Central memory CD8-positive, alpha-beta T cell (primary cell): ENCODE measurements at places on chromosomes 7 and 10.

DNA sequence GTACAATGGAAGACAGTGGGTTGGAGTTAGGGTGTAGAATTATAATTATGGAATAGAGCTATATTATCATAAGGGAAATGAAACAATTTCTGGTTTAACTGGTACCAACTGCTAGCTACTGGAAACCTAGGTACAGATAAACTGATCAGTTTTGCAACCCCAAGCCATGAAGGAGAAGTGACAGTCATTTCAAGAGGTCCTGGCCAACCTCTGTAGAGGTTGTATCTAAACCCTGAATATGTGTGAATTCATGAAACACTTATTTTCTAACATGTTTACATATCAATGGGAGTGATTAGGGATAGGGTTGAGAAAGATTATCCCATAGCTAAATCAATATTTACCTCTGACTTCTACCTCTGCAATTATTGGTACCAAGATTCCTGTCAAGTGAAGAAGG lies 29.9 kb upstream of the CC2D2B start:
- no peak overlapping the region for H3K27ac ChIP-seq
- no peaks in the 10 kb centered on the region for H3K27me3 ChIP-seq
- H3K36me3 ChIP-seq = no peaks in the 10 kb centered on the region
- no peaks in the 10 kb centered on the region for H3K4me1 ChIP-seq
- no peak for DNase-seq

GRCh38 chr10:101260764-101261481 lies 31.7 kb upstream of the LBX1 start:
- H3K4me1 ChIP-seq = no peaks in the 10 kb centered on the region
- DNase-seq = no peak
- no peaks in the 10 kb centered on the region for H3K36me3 ChIP-seq
- H3K27me3 ChIP-seq = peaks cover 38% of the 10 kb centered on the region
- no peak overlapping the region for H3K4me3 ChIP-seq

DNA sequence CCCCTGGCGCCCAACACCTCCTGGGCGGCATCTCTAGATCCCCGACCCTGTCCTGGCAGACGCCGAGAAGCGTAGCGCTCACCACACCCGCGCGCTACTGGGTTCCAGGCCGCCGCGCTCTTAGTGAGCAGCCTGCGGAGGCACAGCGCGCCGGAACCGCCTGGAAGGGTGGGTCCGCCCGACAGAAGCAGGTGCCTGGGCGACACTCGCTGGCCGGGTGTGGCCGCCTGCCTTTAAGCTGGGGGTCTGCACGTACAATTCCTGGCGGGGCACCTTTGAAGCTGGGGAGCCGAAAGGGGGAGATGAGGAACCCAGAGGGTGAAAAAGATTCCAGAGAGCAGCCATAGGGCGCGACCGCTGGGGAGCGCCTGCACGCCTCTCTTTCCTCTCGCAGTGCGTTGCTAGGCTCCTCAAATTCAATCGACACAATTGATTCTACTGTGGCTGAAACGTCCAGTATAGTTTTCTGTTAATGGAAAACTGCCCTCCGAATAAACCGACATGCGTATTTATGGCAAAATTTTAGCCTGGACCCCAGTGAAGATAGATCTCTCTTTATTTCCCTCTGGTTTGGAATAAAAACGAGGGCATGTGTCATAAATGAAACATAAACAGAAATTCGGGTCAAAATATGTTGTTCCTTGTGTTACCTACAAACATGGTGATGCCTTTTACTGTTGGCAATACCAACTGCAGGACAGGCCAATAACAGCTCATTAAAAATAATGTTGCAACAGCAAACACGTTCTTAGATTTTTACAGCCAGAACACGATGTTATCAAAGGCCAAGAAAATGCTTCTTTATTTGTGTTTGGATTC lies 4.6 kb downstream of the HMX3 start:
- no peak overlapping the region for H3K27ac ChIP-seq
- H3K4me3 ChIP-seq = no peak overlapping the region
- peaks cover 87% of the 10 kb centered on the region for H3K27me3 ChIP-seq
- peaks cover 54% of the 10 kb centered on the region for H3K4me1 ChIP-seq

GRCh38 chr10:79496896-79497295 lies 15.4 kb upstream of the EIF5AL1 start:
- no peak for DNase-seq
- H3K27me3 ChIP-seq = peaks cover 36% of the 10 kb centered on the region
- H3K4me1 ChIP-seq = no peaks in the 10 kb centered on the region
- no peaks in the 10 kb centered on the region for H3K36me3 ChIP-seq
- no peak overlapping the region for H3K4me3 ChIP-seq

DNA sequence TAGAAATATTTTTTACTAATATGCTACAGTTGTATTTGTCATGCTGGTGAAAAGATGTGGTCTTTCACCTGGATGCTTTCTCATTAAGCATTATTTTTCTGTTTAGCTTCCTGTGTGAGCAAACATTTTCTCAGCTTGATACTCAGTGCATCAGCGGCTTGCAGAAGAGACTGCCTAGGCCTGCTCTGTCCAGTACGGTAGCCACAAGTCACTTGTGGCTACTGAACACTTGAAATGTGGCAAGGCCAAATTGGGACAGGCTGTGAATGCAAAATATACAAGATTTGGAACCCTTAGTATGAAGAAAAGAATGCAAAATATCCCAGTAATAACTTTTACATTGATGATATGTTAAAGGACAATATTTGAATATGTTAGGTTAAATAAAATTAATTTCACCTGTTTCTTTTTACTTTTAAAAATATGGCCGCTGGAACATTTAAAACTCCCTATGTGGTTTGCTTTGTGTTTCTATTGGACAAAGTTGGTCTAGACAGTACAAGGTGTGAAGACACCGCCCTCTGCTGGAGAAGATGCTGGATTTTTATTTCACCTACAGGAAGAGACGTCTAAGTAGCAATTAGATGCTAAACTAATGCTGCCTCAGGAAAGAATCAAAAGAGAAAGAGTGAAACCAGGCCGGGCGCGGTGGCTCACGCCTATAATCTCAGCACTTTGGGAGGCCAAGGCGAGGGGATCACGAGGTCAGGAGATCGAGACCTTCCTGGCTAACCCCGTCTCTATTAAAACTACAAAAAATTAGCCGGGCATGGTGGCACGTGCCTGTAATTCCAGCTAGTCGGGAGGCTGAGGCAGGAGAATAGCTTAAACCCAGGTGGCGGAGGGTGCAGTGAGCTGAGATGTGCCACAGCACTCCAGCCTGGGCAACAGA lies 5.3 kb downstream of the SRGN start:
- peaks cover 56% of the 10 kb centered on the region for H3K4me1 ChIP-seq
- no peaks in the 10 kb centered on the region for H3K27me3 ChIP-seq
- peak overlapping the region; percentile 99 for H3K27ac ChIP-seq
- DNase-seq = peak; percentile 74
- peak overlapping the region; percentile 63 for H3K4me3 ChIP-seq

DNA sequence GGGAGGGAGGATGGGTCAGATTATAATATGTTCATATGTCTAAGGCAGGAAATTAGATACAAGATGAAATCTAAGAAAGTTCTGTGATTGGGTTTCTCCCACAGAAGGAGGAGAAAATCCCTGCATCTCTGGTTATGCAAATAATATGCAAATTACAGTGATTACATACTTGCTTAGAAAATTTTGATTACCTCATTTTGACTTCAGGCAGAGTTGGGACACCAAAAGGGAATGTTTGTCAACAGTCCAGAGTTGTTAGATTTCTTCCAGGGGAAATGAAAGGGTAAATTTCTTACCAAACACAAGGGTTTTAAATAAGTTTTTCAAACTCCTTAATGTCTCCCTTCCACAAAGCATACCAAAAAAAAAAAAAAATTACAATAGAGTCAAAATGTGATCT lies 101.4 kb upstream of the STEAP1B start:
- no peaks in the 10 kb centered on the region for H3K36me3 ChIP-seq
- no peak for DNase-seq
- H3K27ac ChIP-seq = no peak overlapping the region
- no peak overlapping the region for H3K4me3 ChIP-seq
- peaks cover 21% of the 10 kb centered on the region for H3K27me3 ChIP-seq
- H3K4me1 ChIP-seq = no peaks in the 10 kb centered on the region

- H3K4me3 ChIP-seq = no peak overlapping the region
- H3K4me1 ChIP-seq = peaks cover 6% of the 10 kb centered on the region
- H3K36me3 ChIP-seq = peaks cover 11% of the 10 kb centered on the region
- H3K27me3 ChIP-seq = no peaks in the 10 kb centered on the region
- no peak overlapping the region for H3K27ac ChIP-seq
These were observed 10.0 kb upstream of the SPOCK2 start for GRCh38 chr10:72098301-72098835.

DNA sequence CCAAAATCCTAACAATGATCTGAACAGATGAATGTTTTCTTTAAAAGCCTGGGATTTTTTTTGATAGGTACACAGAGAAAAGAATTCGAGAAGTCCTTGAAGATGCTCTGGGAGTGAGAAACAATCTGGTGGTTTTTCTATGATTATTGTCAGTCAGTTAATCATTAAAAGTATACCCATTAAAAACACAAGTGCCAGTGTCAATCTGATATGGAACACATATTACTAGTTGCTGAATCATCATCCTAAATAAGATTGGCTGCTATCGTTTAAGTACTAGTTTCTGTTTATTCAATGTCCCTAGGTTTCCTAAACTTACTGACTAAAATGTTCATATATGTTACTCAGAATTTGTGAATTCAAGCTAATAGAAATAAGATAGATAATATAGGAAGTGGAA lies 16.1 kb downstream of the COL28A1 start:
- no peaks in the 10 kb centered on the region for H3K36me3 ChIP-seq
- H3K27me3 ChIP-seq = peaks cover 11% of the 10 kb centered on the region
- H3K4me3 ChIP-seq = no peak overlapping the region
- H3K27ac ChIP-seq = no peak overlapping the region
- DNase-seq = no peak
- no peaks in the 10 kb centered on the region for H3K4me1 ChIP-seq

GRCh38 chr7:90693939-90694338 lies 97.8 kb downstream of the CDK14 start:
- no peak overlapping the region for H3K4me3 ChIP-seq
- no peak overlapping the region for H3K27ac ChIP-seq
- no peaks in the 10 kb centered on the region for H3K4me1 ChIP-seq
- H3K27me3 ChIP-seq = no peaks in the 10 kb centered on the region

DNA sequence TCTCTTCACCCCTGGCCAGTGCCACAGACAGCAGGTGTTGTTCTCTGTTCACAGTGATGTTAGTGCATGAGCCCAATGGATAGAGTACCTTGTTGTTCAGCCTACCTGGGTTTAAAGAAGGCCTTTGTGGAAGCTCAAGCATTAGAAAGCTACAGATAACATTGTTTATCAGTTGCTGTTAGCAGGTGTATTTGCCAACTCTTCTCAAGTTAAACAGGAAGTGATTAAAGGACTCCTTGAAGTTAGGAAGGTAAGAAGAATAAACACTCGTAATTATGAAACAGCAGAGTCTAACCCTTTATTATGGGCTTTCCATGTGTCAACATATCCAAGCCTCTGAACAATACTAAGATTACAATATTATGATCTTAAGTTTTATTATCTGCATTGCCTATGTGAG lies 25.9 kb downstream of the RGR start:
- H3K27ac ChIP-seq = no peak overlapping the region
- no peak for DNase-seq
- peaks cover 1% of the 10 kb centered on the region for H3K36me3 ChIP-seq

GRCh38 chr10:23067939-23068775 lies 27.2 kb upstream of the MSRB2 start:
- H3K36me3 ChIP-seq = no peaks in the 10 kb centered on the region
- no peak overlapping the region for H3K27ac ChIP-seq
- no peak overlapping the region for H3K4me3 ChIP-seq
- DNase-seq = peak; percentile 35
- H3K4me1 ChIP-seq = peaks cover 6% of the 10 kb centered on the region
- peaks cover 29% of the 10 kb centered on the region for H3K27me3 ChIP-seq

DNA sequence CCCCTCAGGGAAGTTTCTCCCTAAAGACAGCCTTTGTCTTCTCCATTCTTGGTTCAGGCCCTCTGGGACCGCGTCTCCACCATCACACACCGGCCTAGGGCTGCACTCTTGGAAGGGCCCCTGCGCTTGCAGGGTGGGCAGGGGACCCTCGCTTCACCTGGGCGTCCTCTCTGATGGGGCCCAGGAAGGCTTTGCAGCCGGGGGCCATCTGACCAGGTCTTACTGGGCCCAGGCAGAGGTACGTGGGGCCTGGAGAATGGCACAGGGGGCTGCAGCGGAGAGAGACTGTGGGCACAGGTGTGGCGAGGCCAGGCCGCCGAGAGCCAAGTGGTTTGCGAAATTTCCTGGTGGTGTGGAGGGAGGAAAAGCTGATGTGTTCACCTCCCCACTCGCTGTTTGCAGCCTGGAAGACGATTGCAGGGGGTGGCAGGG lies 44.4 kb downstream of the ALOX5 start:
- no peak for DNase-seq
- H3K4me1 ChIP-seq = peaks cover 36% of the 10 kb centered on the region
- peak overlapping the region; percentile 90 for H3K4me3 ChIP-seq

GRCh38 chr10:43596546-43596945 lies 9.7 kb upstream of the ZNF485 start:
- peaks cover 41% of the 10 kb centered on the region for H3K4me1 ChIP-seq
- H3K27me3 ChIP-seq = no peaks in the 10 kb centered on the region
- no peak for DNase-seq
- H3K36me3 ChIP-seq = peaks cover 3% of the 10 kb centered on the region
- H3K27ac ChIP-seq = peak overlapping the region; percentile 77

GRCh38 chr7:40885503-40885902 lies 750.7 kb downstream of the SUGCT start:
- H3K27me3 ChIP-seq = no peaks in the 10 kb centered on the region
- H3K4me1 ChIP-seq = no peaks in the 10 kb centered on the region
- H3K4me3 ChIP-seq = no peak overlapping the region

DNA sequence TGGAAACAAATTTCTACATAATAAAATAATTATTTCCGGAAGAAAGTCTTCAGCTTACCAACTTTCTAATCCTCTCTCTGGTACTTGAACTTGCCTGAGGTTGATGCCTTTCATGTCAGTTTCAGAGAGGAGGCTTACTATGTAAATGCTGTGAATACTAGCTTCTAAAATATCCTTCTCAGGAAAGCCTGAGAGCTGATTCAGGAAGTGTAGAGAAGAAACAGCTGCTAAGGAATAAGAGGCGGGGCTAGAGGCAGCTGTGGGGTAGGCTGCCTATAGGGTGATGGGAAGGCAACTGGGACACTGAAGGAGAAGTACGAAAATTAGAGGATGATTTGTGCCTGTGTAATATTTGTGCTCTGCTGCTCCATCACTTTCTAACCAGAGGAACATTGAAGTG lies 69.3 kb downstream of the AVL9 start:
- peaks cover 19% of the 10 kb centered on the region for H3K4me1 ChIP-seq
- no peak overlapping the region for H3K27ac ChIP-seq
- H3K27me3 ChIP-seq = no peaks in the 10 kb centered on the region
- peaks cover 20% of the 10 kb centered on the region for H3K36me3 ChIP-seq
- H3K4me3 ChIP-seq = no peak overlapping the region
- no peak for DNase-seq

- no peaks in the 10 kb centered on the region for H3K36me3 ChIP-seq
- H3K4me1 ChIP-seq = peaks cover 5% of the 10 kb centered on the region
- H3K4me3 ChIP-seq = no peak overlapping the region
- peak overlapping the region; percentile 2 for H3K27ac ChIP-seq
These were observed 183.0 kb downstream of the RAPGEF5 start for GRCh38 chr7:22173685-22174573.
